ENCODE measurements at places on chromosomes 13 and 19.

GRCh38 chr13:34777089-34777913 is 164.8 kb upstream of the NBEA start:
- no peak for DNase-seq
- no peak overlapping the region for H3K4me3 ChIP-seq
- no peaks in the 10 kb centered on the region for H3K36me3 ChIP-seq
- H3K4me1 ChIP-seq = no peaks in the 10 kb centered on the region

DNA sequence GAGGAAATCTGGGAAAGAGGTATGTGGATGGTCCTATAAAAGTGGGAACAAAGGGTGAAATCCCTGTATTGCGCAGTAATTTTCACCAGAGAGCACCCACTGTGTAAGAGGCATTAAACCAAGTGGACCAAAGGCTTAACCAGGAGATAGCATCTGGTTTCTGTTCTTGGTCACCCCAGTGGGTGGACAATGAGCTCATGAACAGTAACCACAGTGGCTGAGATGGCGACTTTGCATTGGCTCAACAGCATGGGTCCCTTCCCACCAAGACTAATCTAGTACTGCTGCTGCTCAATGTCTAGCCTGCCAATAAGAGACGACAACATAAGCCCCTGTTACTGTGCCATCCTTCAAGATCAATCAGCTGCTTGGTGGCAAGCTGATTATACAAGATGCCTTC is 36.6 kb downstream of the CCDC169 start:
- no peaks in the 10 kb centered on the region for H3K27me3 ChIP-seq
- no peaks in the 10 kb centered on the region for H3K36me3 ChIP-seq
- no peak overlapping the region for H3K27ac ChIP-seq
- no peak overlapping the region for H3K4me3 ChIP-seq

- no peak overlapping the region for H3K27ac ChIP-seq
- H3K4me1 ChIP-seq = no peaks in the 10 kb centered on the region
- no peak for DNase-seq
- no peaks in the 10 kb centered on the region for H3K27me3 ChIP-seq
These were observed 17.3 kb downstream of the PARP4 start for GRCh38 chr13:24495151-24495729.

DNA sequence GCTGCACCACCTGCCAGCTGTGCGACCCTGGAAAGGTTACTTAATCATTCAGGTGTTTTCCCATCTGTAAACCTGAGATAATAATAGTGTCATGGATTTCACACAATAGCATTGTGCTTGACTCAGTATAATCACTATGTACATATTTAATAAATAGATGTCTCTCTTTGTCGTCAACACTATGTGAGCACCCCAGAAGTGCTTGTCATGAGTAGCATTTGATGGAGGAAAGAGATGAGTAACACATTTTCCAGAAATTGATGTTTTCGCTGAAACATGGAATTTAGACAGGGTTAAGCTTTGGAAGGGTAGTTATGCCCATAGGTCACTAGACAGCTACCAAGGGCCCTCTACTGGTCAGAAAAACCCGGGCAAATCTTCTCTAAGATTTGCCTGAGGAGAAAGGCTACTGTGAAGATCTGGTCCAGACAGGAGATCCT is 9.5 kb upstream of the MBNL2 start:
- no peaks in the 10 kb centered on the region for H3K27me3 ChIP-seq
- DNase-seq = no peak
- H3K27ac ChIP-seq = no peak overlapping the region
- H3K36me3 ChIP-seq = no peaks in the 10 kb centered on the region
- H3K4me1 ChIP-seq = peaks cover 24% of the 10 kb centered on the region
- H3K4me3 ChIP-seq = no peak overlapping the region

DNA sequence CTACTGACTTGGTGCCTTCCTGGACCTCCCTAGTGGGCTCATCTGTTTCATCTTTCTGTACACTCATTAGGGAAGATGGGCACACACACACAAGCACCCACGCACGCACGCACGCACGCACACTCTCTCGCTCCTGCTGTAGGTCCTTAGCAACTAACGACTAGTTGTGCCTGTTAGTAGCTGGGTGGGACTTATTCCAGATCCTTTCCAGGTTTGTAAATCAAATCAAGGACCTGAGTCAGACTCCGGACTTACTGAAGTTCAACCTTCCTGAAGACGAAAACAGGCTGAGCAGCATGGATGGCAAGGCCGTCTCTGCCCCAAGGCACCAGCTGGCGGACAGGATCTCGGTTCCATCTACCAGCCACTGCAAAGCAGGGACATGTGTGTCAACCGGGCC is 76.2 kb downstream of the SLC15A1 start:
- H3K4me3 ChIP-seq = no peak overlapping the region
- H3K36me3 ChIP-seq = no peaks in the 10 kb centered on the region
- no peak for DNase-seq
- H3K27ac ChIP-seq = no peak overlapping the region

DNA sequence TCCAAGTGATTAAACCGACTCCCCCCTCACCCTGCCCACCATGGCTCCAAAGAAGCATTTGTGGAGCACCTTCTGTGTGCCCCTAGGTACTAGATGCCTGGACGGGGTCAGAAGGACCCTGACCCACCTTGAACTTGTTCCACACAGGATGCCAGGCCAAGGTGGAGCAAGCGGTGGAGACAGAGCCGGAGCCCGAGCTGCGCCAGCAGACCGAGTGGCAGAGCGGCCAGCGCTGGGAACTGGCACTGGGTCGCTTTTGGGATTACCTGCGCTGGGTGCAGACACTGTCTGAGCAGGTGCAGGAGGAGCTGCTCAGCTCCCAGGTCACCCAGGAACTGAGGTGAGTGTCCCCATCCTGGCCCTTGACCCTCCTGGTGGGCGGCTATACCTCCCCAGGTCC is 2.0 kb downstream of the APOE start:
- no peaks in the 10 kb centered on the region for H3K4me1 ChIP-seq
- H3K27me3 ChIP-seq = peaks cover 15% of the 10 kb centered on the region
- H3K27ac ChIP-seq = no peak overlapping the region
- no peak overlapping the region for H3K4me3 ChIP-seq
- DNase-seq = no peak

DNA sequence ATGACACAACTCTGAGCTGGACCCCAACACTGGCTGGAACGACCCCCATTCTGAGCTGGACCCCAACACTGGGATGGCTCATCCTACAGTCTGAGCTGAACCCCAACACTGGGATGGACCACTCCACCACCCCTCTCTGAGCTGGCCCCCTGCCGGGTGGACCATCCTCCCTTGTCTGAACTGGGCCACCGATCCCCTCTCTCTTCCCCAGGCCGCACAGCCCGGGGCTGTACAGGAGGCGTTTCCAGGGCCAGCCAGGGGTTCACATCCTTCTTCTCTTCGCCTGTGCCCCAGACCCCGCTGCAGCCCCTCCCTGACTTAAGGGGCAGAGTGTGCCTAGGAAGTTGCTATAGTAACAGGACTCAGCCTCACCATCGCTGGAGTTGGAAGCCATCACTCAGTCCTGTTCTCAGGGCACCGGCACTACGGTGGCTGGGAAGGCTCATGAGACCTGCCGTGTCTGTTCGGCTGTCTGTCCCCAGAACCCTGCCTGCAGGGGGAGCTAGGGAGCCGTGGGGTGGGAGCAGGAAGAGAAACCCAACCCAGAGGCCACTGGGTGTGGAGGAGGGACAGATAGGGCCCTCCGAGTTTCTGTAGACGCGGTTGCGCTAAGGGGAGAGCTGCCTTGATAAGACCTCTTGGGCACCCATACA is 3.7 kb downstream of the PRKACA start:
- peak; percentile 26 for DNase-seq
- H3K27me3 ChIP-seq = no peaks in the 10 kb centered on the region

DNA sequence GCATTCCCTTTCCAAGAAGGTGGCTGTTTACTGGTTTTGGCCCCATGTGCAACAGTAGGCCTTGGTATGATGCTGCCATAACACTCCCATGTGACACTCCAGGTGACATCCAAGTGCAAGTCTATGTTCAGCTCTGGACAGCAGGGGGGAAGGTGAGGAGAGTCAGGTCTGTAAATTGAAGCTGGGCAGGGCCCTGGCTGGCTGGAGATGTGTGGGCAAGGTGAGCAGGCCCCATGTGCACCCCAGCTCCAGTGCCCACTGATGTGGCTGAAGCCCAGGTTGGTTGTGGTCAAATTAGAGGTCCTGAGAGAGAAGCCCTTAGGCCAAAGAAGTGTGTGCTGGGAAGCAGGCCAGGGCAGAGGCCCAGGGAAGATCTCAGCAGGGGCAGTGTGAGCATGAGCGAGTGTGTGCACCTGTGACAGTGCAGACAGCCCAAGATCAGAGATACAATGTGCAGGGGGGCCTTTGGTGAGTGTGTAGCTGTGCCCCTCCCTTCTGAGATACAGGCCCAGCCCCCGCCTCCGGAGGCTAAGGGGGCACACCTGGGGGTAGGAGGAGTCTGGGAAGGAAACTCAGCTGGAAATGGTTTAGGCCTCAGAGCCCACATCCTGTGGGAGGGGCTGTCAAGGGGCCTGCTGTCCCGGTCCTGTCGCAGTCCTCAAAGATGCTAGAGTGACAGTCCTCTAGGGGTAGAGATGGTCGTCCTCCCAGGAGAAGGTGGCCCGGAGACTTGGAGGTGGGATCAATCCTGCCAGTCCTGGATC is 18.6 kb downstream of the DEDD2 start:
- H3K36me3 ChIP-seq = peaks cover 10% of the 10 kb centered on the region
- H3K4me3 ChIP-seq = peak overlapping the region; percentile 30

DNA sequence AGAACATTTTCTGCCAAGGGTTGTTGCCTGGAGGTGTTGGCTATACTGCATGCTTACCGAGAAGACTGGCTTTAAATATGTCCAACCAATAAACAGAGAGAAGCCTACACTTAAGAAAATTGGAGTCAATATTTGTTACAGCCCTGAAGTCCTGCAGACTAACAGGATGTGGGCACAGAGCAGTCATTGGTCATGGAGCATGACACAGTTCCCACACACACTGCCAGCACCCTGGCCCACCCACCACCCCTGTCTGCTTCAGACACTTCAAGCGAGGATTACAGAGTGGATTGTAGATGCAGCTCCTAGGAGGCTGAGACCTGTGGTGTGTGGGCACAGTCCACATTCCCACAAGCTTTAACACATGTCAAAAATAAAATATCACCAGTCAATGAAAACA is 21.0 kb upstream of the SERP2 start:
- no peaks in the 10 kb centered on the region for H3K36me3 ChIP-seq
- no peaks in the 10 kb centered on the region for H3K27me3 ChIP-seq
- no peak for DNase-seq
- no peak overlapping the region for H3K27ac ChIP-seq
- no peak overlapping the region for H3K4me3 ChIP-seq
- H3K4me1 ChIP-seq = no peaks in the 10 kb centered on the region

- H3K4me3 ChIP-seq = no peak overlapping the region
- H3K4me1 ChIP-seq = no peaks in the 10 kb centered on the region
- no peaks in the 10 kb centered on the region for H3K27me3 ChIP-seq
- DNase-seq = no peak
These were observed 77.2 kb upstream of the TMTC4 start for GRCh38 chr13:100751826-100752225.

DNA sequence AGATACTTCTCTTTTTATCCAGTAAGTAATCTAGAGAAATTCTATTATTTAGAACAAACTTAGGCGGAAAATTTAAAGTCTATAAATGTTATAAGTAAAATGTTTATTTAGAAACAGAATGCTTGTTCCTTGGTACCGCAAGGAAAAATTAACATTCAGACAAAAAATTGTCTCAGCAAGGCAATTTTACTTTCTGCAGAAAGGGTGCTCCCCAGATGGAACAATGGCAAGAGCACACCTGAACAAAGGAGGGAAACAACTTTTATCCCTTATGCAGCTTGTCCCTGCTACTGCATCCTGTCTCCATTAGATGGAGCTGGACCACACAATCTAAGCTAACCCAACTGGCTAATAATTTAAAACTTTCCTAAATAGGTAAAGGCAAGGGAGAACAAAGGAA is 6.5 kb upstream of the ZNF708 start:
- no peak overlapping the region for H3K27ac ChIP-seq
- no peak for DNase-seq
- no peaks in the 10 kb centered on the region for H3K36me3 ChIP-seq
- no peak overlapping the region for H3K4me3 ChIP-seq
- no peaks in the 10 kb centered on the region for H3K4me1 ChIP-seq

- no peak overlapping the region for H3K27ac ChIP-seq
- DNase-seq = no peak
- H3K4me3 ChIP-seq = no peak overlapping the region
- H3K36me3 ChIP-seq = no peaks in the 10 kb centered on the region
These were observed 34.1 kb downstream of the INSR start for GRCh38 chr19:7260161-7260560.

GRCh38 chr19:4988770-4989251 is 19.9 kb downstream of the KDM4B start:
- H3K36me3 ChIP-seq = no peaks in the 10 kb centered on the region
- H3K4me1 ChIP-seq = no peaks in the 10 kb centered on the region
- no peak for DNase-seq
- H3K27me3 ChIP-seq = no peaks in the 10 kb centered on the region
- no peak overlapping the region for H3K4me3 ChIP-seq

- DNase-seq = no peak
- no peak overlapping the region for H3K4me3 ChIP-seq
- no peaks in the 10 kb centered on the region for H3K4me1 ChIP-seq
- no peak overlapping the region for H3K27ac ChIP-seq
- H3K36me3 ChIP-seq = no peaks in the 10 kb centered on the region
These were observed 14.2 kb downstream of the HPN start for GRCh38 chr19:35055715-35056179.

GRCh38 chr19:42427313-42427712 is at the start of gene LIPE:
LIPE (minus strand) TSS chr19:42427388; CDS start chr19:42427149, 239 bp downstream.
- H3K27ac ChIP-seq = no peak within 1 kb of the TSS
- DNase-seq = no peak
- H3K4me3 ChIP-seq = no peak within 1 kb of the TSS
- no peaks in the 10 kb centered on the region for H3K27me3 ChIP-seq

DNA sequence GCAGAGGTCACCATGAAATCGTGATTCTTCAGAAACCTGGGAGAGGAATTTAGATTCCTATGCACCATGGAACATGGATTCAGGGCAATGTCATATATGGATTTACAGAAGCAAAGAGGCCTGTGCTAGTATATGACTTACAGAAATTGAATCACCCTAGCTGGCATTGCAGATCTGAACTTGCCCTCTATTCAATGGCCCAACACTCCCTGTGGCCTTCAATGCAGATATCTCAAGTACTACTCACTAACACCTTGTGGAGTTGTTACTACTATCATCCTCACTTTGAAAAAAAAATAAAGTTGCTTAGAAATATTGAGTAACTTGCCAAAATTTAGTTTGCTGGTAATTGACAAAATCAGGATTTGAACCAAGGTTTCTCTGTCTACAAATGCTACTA is 305.4 kb upstream of the SLITRK1 start:
- no peaks in the 10 kb centered on the region for H3K36me3 ChIP-seq
- no peaks in the 10 kb centered on the region for H3K4me1 ChIP-seq
- H3K4me3 ChIP-seq = no peak overlapping the region
- no peak for DNase-seq
- no peak overlapping the region for H3K27ac ChIP-seq

- H3K27ac ChIP-seq = no peak within 1 kb of the TSS
- no peaks in the 10 kb centered on the region for H3K4me1 ChIP-seq
- H3K4me3 ChIP-seq = no peak within 1 kb of the TSS
- no peaks in the 10 kb centered on the region for H3K27me3 ChIP-seq
- no peaks in the 10 kb centered on the region for H3K36me3 ChIP-seq
- DNase-seq = no peak
These were observed at the start of gene ATP4B for GRCh38 chr13:113657851-113658741. ATP4B (minus strand) TSS chr13:113658198; CDS start chr13:113658144, 54 bp downstream.

GRCh38 chr13:26568132-26568815 is 10.8 kb downstream of the WASF3 start:
- DNase-seq = no peak
- no peaks in the 10 kb centered on the region for H3K36me3 ChIP-seq
- H3K27ac ChIP-seq = no peak overlapping the region
- H3K4me1 ChIP-seq = no peaks in the 10 kb centered on the region
- H3K4me3 ChIP-seq = no peak overlapping the region

All from effector memory CD4-positive, alpha-beta T cell (primary cell).